ENCODE measurements at places on chromosomes 7 and 10.

GRCh38 chr7:37666026-37666799, 17.4 kb upstream of the GPR141 start:
- DNase-seq: no peak

DNA sequence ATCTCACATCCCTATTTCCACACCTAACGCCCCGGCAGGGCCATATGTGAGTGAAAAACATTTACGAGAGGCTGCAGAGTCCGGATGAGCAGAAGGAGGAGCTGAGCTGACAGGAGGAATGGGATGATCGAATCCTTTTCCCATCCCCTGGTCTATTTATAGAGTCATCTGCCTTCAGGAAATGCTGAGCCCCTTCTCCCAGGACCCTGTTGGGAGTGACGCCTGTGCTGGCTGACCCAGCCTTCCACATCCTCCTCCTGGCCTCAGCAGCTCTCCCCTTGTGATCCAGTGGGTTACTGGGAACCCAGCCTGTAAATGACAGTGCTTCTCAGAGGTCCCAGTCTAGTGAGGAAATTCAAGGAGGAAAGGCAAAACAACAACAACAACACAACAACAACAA, 16.6 kb downstream of the DENND2A start:
- DNase-seq: no peak

DNA sequence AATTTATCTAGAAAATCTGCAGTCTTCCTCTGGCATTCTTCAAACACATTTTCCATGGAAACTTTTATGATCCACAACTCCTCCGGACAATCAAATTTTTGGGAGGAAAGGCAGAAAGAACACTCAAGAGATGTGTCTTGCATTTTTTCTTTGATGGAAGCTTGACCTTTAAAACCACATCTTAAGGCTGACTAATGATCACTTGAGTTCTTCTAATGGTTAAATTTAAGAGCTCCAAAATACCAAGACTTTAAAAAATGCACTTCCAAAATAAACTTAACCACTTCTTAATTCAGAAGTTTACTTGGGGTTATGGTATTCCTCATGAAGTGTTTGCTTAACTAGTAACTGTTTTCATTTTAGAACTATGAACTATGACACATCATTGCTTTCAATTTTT, 43.3 kb downstream of the ETV1 start:
- DNase-seq: no peak

GRCh38 chr10:99344715-99345114, 15.6 kb downstream of the CNNM1 start:
- DNase-seq: no peak

DNA sequence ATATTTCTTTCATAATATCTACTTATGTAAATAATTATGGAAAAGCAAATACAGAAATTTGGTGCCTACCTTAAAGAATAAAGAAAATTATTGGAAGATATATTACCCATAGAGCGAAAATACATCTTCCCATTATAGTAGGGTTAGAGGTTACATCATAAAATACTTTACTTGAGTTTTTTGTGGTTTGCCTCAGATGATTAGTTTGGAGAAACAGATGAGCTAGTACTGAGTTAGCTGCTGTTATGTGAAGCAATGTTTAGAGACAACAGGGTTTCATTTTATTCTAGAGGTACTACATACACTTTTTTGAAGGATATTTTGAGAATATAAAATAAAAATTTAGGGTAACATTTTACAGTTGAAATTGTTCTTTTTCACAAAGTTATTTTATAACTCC, 2.9 kb upstream of the MLLT10 start:
- no peak for DNase-seq

DNA sequence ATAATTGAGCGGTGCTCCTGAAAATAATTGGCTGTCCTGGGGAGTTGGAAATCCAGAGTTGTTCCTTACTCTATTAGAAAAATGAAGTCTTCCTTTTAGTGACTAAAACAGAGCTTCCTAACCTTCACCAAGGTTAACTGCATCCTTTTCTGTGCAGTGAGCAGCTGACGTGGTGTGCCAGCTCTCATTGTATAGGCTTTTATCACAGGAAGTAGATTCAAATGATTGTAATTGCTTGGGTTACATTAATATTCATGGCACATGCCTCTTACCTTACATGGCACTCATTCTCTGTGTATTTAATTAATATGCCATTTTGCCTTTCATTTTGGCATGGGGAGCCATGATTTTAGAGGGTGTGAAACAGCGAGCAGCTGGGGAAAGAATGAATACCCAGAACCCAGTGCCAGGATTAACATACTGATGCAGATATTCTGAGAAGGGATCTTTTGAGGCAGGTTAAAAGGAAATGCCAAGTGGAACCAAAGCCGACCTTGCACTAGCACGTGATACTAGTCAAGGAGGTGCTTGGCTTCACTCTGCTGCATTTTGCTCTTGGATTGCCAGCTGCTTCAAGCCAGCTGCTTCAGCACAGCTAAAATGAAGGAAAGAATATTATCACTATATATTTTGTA, 115.3 kb downstream of the ST7 start:
- no peak for DNase-seq

GRCh38 chr10:7986851-7987250, 67.6 kb upstream of the GATA3 start:
- DNase-seq: no peak

- no peak for DNase-seq
Observed at GRCh38 chr7:80078159-80078731, 56.4 kb upstream of the GNAI1 start.

Data from CD4-positive, alpha-beta T cell treated with Interleukin-15 for 1 hour (primary cell).